Stimulated activated CD8-positive, alpha-beta memory T cell treated with anti-CD3 and anti-CD28 coated beads, Interleukin-7, amount 100 ng/mL, for 1 hour (primary cell): ENCODE measurements at places on chromosomes 1 and 21.

- no peak for DNase-seq
Measured at GRCh38 chr21:31893851-31894415, 21.1 kb downstream of the HUNK start.

- no peak for DNase-seq
Measured at GRCh38 chr1:216518844-216519627, 95.8 kb upstream of the USH2A start.

- no peak for DNase-seq
Measured at GRCh38 chr1:56501888-56502287, 77.5 kb downstream of the PLPP3 start.

DNA sequence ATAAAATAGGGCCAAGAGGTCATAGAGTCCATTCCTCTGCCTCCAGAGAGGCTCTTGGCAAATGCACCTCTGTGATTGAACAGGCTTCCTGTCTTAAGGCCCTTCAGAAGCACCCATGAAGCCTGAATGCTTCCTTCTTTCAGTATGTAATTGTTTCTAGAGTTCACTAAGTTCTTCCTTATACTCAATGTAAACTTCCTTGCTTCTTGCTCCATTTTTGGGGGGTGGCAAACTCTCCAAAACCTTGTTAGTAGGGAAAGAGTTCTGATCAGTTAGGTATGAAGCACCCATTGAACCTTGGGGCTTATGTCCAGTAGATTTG, 102.3 kb upstream of the LPGAT1 start:
- DNase-seq = no peak

GRCh38 chr21:18831942-18832676, 428.5 kb upstream of the TMPRSS15 start:
- no peak for DNase-seq

DNA sequence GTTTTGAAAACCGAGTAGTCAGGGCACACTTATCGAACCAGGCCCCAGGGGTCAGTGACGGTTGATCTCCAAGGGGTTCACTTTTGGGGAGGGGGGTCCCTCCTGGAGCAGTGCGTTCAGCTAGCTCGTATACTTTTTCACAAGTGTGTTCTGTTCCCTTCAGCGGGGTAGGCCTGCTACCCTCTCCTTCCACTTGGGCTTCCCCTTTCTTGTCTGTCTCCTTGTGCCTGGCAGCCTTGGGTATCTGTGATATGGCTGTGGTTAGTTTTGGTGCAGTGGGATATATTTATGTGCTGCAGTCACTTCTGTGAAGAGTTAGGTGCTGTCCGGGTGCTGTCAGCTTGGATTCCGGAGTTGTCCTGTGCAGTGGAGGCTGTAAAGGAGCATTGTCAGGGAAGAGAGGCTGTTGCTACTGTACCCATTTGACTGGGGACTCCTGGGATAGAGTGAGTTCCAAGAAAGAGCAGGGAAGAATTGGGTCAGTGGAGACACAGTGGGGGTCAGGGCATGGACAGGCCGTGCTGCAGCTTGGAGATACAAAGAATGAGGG, 29.7 kb downstream of the ADARB1 start:
- DNase-seq = no peak

DNA sequence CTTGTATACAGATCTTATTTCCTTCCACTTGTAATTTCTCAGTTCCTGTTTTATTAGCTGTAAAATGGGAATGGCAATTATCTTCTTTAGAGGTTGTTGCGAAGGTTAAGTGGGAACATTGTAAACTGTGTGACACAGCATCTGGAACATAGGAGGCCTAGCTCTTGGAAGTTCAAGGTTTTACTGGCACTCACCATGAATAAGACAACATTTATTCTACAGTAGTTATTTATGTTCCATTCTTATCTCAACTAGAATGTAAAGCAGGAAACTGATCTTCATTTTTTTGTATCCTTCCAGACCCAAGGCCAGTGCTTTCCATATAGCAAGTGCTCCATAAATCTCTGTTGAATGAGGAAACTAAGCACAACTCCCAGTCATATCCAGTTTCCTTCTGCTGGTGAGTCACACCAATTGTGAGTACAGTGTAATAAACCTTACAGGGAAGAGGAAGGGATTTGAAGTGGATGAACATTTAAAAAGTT, 1.4 kb downstream of the BCL10 start:
- no peak for DNase-seq

DNA sequence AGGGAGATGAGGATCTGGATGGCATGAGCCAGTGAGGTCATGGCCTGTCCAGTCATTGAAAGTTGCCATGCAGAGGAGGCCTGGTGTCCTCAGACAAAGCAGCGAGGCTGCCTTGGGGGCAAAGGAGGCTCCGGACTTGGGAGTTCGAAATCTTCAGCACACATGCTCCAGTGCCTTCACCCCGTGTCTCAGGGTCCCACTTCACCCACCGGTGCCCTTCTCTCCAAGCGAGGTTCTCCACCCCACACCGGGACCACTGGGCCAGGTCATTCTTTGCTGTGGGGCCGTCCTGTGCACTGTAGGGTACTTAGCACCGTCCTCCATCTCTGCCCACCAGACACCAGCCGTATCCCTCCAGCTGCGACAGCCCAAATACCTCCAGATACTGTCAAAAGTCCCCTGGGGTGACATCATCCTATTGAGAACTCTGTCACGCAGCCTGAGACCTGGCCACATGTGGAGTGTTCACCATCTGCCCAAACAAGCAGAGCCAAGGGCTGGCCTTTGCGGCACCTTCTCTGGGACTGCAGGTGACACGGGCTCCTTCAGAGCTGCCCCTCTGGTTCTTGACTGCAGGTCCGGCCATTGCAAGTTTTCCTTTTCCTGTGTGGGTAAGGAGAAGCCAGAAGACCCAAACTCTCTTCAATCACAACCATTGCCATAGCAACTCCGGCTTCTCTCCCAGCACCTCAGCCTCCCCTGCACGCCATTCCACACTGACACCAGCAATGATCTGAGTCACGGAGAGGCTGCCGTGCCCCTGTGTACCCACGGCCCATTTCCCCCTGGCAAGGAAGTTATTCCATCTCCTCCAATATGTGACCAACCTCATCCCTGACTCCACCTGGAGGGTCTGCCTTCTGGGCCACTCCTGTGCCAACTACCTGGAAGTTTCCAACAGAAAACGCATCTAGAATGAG, 20.4 kb upstream of the PDE9A start:
- no peak for DNase-seq

DNA sequence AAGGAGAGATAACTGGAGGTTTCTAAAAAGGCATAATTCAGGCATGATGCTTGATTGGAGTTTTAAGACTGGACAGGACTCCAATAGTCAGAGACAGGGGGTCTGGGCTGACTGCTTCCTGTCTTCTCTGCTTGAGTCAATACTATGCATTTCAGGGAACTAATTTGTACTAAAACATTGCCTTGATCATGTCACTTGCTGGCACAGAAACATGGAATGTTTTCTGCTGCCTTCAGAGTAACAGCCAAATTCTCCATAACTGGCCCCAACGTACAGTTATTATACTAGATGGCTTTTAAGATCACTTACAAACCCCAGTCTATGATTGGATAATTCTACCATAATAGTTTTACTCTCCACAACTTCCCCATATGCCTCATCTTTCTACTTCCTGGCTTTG, 247.0 kb downstream of the DNM3 start:
- DNase-seq = no peak

DNA sequence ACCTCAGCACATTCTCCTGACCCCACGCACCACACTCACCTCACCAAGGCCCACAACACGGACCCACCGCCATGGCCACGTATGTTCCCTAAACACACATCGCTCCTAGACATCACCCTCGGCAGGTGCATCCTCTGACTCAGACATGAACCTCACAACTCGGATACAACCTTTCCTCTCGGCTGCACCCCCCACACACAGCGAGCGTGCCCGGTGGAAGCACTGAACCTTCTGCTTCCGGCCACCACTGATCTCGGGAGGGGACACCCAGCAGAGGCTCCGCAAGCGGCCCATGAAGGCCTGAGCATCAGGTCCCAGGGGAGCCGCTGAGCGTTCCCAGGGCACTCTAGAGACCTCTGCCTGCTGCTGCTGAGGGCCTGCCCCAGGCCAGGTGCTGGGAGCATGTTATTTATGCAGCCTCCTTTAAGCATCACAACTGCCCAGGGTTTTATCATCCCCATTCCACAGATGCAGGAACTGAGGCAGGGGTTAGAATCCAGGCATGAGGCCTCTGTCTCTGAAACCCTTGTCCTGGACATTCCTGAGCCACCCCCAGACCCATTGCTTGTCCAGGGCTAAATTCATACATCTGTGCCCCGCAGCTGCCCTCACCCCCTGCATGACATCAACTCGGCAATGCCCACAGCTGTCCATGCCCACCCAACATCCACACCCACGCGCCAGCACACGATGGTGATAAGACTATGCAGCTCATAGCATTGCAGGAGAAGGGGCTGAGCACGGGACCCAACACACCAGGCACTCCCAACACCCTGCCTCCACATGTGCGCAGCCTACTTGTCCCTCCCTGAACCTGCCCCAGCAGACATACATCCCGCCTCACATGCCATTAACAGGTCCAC, 27.0 kb downstream of the SDC3 start:
- no peak for DNase-seq

DNA sequence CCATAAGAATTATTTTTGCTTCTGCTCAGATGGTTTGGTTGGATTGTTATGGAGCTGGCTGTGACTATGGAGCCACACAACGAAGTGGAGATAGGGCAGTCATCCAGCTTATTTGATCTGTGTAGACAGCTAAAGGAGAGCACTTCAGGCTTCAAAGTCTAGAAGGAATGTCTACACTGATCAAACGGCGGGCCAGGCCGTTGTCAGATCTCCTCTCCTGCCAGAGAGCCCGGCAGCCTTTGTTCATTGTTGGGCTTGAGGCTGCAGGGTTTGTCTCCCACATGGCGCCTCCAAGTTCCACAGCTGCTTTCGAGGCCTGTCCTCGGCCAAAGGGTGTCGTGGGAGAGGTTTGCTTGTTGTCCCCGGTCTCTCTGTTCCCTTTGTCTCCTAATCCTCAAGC, 2.8 kb upstream of the STMN1 start:
- no peak for DNase-seq

DNA sequence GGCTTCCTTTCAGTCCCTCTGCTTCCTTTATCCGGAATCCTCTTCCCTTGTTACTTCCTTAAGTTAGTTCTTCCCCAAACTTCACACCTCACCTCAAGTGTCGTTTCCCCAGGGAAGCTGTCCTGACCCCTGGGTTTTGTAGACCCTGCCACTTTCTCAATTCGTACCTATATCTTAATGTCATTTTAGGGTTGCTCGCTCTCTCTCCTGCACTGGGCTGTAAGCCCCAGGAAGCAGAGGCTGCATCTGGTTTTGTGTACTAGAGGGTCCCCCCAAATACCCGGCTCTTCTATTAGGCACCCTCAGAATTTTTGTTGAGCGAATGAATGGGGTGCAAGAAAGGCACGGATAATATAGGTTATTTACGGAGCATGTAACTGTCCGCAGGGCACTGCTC, 603 bp upstream of the OPRD1 start:
- DNase-seq = no peak

DNA sequence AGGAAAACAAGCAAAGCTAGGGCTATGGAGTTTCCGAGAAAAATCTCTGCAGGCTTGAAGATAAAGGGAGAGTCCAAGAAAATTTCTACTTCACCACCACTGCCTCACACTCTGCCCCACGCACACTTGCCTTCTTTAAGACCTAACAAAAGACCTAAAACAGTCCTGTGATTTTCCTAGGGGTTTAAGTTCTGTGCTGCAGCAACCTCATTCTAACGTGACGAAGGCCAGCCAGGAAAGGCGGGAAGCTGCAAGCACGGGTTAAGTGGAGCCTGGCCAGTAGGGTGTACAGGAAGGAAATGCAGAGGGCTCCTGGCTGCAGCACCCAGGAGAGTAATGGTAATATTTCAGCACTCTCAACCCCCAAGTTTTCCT, 1.5 kb downstream of the SPATA6 start:
- no peak for DNase-seq

GRCh38 chr1:190373705-190374336, 103.8 kb downstream of the BRINP3 start:
- DNase-seq = no peak

DNA sequence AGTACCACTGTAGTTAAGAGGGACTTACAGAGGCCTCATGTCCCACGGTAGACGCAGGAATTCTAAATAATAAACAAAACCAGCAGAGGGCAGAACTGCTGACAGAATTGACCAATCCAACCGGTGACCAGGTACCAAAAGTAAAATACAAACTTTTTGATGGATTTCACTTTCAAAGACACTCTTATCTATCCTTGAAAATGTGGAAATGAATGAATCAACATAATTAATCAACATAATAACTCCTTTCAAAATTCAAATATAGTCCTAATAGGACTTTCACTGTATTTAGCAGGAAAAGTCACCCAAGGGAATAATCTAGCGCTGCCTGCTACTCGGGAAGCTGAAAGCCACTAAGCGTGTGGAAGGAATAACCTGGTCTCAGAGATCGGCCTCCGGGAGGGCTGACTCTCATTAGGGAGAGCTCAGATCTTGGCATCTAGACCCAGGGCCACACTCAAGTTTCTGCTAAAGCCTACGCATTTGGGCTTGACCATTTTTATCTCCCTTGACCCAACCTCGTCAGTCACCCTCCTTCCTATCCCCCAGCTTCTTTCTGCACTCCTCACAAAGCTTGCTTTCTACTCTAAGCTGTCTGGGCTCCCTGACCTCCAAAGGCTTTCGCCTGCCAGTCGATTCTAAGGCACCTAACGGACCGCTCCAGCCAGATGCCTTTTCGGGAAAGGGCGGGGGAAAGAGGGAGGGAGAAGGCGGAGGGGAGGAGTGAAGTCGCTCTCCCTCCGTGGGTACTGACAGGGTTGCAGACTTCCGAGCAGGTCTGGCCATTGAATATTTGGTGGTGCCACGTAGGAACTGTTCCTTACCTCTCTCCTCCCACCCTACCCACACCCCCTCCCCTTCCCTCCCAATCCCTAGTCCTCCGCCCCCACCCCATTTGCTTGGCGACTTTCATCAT, 1.6 kb downstream of the COL11A1 start:
- DNase-seq = no peak

DNA sequence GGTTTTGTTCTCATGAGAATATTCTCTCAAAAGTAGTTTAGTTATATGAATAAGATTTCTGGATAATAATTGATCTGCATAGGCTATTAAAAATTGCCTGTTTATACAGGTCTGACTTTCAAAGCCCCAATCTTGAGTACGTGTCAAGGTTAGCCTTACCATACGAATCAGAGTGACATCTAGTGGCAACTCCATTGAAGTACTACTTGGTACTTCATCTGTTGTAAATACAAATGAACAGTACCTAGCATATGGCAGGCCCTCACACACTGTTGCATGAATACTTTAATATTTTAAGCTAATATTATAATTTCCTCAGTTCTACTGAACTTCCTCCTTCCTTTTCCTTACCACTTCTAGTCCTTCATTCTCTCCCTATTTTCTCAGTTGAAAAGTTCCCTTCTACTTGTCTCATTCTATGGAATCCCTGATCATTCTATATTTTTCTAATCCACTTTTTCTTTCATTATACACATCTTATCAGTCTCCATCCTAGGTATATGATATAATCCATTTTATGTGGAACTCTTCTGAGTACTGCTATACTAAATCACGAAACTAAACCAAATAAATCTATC, 101.2 kb downstream of the AKT3 start:
- DNase-seq = no peak

DNA sequence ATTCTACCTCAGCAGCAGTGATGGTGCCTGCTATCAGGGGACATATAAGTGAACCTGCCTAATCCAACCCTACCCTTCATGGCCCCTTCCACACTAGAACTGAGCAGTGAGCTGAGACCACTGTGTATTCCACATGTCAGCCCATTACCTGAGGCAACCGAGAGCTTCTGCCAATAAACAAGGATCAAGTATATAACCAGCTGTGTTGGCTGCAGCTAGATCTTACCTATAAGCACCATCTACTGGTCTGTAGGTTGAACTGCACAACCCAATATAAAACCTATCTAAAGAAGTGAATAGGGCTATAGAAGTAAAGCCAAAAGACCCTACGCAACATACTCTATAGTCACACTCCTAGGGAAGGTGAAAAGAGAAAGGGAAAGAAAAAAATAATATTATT, 376.9 kb downstream of the HHIPL2 start:
- DNase-seq = no peak
